ENCODE measurements at places on chromosomes 3 and 15.

GRCh38 chr15:90845201-90845949 is 23.0 kb upstream of the FURIN start:
- no peak for DNase-seq

DNA sequence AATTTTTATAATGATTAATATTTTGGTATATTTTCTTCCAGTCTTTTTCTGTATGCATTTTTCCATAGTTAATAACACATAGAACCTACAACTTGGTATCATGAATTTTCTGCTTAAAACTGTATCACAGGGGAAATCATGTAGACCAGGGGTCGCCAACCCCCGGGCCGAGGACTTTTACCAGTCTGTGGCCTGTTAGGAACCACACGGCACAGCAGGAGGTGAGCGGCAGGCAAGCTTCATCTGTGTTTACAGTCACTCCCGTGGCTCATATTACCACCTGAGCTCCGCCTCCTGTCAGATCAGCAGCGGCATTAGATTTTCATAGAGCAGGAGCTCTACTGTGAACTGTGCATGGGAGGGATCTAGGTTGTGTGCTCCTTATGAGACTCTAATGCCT is 54.7 kb downstream of the RPL22L1 start:
- DNase-seq, result no peak

GRCh38 chr3:46381625-46382024 is 10.9 kb downstream of the CCR5 start:
- DNase-seq, result no peak

DNA sequence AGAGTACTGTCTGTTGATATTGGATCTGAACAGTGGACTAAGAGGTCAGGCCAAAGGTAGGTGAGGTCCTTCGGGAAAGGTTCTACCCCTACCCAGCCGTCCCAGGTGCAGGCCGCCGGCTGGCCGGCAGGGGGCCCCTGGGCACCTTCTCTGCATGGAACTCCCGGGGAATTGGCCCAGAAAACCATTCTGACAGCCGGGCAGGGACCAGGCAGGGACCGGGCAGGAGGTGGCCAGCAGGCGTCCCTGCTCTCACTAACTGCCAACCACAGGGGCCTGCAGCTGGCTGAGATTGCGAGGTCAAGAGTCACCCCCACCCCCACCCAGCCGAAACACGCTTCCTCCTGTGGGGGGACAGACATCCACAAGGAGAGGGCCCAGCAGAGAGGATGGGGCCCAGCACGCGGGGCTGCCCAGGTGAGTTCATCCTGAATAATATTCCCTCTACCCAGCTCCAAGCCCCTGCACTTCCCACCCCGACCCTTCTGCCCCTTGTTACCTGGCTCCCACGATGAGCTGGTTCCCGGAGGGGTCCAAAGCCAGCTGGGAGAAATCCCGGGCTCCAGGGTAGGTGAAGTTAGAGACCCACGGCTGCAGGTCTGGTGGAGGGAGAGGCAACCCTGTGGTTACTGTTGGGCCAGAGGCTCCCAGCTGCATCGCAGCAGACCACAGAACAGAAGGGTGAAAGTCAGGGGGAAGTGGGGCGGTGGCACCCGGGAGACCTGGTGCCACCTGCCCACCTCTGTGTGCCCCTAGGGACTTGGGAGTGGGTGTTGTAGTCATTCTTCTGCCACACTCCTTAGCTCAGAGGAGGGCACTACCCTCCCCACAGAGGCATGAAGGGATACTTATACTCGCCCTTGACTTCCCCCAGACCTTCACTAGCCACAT is 84.4 kb downstream of the SEMA5B start:
- peak; percentile 95 for DNase-seq

DNA sequence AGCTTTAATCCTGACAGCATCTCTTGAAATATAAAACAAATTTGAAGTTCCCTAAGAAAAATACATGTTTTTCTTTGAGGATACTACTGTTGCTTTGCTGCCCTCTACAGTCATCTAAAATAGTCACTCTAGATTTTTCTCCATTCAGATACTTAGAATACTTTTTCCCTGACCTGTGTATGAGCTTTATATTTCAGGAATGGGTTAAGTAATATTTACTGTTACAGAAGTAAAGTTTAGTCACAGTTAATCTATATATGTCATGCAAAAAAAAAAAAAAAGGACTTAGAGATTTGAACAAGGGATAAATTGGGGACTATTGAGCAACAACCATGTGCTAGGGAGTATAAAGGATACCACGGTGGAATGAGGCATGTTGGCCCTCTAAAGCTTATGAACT is 8.8 kb downstream of the NECTIN3 start:
- no peak for DNase-seq

- DNase-seq, result no peak
These were observed 302.2 kb upstream of the CNTN3 start for GRCh38 chr3:74916696-74917095.

DNA sequence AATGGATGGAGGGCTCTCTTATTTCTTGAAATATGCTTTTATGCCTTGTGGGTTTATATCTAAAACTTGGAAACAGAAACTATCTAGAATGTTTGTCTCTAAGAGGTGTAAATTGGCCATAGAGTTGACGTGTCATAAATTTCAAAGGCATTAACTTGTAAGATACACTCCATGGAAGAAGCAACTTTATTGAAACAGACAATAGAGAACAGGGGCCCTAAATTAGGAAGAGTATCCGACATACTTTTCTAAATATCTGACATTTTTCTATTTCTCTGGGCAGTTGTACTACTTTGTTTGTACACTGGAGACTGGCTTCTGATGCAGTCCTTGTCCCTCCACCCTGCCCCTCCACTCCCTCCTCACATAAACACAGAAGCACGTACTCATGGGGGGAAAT is 50.0 kb downstream of the MEIS2 start:
- no peak for DNase-seq

DNA sequence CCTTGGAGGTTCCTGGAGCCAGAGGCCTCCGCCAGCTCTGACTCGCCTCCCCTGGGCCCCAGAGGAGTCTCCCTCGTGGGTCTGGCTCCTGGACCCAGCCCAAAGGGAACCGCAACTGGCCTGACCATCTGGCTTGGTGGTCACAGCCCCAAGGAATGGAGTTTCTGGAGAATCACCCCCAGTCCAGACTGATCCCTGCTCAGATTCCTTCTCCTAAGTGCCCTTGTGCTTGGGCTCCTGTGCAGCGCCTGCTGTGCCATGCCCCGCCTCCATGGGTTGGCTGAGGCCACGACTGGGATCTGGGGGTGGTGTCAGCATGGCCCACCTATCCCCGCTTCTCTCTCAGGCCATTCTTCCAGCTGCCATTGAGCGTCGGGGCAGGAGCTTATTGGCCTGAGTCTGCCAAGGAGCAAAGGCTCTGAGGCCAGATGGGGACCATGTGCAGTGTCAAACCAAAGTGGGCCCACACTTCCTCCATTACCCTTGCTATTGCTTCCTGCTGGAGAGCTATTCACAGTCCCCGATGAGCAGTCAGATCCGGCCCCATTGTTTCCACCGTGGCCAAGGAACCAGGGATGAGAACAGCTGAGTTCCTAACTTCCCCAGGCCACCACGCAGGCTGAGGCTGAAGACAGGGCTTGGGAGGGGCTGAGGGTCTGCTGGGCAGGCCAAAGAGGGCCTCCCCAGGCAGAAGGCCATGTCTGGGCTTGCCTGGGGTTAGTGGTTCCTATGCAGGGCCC is 19.0 kb downstream of the CSPG4 start:
- peak; percentile 61 for DNase-seq

DNA sequence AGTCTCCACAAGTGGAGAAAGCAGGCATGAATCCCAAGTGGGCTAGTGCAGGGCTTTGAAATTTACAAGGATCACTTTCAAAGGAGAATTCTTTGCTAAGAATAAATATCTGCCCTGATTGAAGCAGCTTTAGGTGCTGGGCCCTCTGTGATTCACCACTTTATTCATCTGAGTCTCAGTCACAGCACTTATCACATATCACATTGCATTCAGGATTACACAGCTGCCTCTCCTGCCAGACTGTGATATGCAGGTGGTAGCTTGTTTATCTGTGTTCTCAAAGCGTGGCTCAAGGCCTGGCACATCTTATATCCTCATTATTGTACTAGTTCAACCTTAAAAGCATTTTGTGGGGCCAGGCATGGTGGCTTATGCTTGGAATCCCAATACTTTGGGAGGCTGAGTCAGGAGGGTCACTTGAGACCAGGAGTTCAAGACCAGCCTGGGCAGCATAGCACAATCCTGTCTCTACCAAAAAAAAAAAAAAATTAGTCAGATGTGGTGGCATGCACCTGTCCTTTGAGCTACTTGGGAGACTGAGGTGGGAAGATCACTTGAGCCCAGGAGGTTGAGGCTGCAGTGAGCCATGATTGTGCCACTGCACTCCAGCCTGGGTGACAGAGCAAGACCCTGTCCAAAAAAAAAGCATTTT is 156.9 kb upstream of the EIF1B start:
- DNase-seq, result no peak

DNA sequence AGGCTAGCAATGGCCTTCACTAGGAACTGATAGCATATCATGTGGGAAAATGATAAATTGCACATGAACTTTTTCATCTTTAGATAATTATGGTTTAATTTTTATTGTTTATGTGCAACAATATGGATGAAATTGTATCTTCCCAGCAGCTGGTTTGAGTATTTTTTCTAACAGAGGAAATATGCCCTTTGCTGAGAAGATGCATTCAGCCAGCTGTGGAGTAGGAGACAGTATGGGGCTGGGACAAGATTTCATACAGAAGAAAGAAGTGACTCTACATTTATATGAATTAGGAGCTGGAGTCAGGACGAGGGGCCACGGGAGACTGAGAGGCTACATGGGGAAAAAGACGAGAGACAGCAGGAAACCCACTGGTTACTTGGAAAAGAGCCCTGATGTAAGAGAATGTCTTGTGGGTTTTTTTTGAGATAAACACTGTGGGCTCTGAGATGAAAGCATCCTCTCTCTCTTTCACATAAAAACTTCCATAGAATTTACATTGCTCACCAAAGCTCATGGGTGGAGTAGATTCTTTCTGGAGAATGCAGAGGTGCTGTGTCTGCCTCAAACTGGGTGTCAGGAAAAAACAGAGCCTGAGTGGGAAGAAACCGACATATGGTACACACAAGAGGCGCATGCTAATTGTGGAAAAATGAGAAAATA is 115.2 kb upstream of the PDZRN3 start:
- DNase-seq, result no peak

GRCh38 chr3:69370901-69371301 is 15.0 kb downstream of the FRMD4B start:
- no peak for DNase-seq

- no peak for DNase-seq
These were observed 746 bp upstream of the CD80 start for GRCh38 chr3:119560160-119560559.

- no peak for DNase-seq
These were observed 63.8 kb upstream of the XCR1 start for GRCh38 chr3:46091046-46091445.

DNA sequence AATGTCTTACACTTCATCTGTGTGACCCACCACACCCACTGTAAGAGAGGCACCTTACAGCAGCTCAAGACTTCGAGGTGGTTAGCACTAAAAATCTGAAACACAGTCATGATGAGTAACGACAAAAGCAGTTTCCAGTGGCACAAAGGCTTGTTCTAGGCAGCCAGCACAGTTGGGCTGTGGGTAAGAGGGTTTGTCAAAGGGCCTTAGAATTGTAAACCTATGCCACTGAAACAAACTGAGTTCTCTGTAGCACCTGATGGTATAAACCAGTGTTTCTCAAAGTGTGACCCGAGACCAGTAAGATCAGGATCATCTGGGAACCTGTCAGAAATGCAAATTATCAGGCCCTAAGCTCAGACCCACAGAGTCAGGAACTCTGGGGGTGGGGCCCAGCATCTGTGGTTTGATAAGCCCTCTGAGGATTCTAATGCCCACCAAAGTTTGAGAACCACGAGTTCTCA is 36.5 kb downstream of the DAPK2 start:
- DNase-seq, result no peak

DNA sequence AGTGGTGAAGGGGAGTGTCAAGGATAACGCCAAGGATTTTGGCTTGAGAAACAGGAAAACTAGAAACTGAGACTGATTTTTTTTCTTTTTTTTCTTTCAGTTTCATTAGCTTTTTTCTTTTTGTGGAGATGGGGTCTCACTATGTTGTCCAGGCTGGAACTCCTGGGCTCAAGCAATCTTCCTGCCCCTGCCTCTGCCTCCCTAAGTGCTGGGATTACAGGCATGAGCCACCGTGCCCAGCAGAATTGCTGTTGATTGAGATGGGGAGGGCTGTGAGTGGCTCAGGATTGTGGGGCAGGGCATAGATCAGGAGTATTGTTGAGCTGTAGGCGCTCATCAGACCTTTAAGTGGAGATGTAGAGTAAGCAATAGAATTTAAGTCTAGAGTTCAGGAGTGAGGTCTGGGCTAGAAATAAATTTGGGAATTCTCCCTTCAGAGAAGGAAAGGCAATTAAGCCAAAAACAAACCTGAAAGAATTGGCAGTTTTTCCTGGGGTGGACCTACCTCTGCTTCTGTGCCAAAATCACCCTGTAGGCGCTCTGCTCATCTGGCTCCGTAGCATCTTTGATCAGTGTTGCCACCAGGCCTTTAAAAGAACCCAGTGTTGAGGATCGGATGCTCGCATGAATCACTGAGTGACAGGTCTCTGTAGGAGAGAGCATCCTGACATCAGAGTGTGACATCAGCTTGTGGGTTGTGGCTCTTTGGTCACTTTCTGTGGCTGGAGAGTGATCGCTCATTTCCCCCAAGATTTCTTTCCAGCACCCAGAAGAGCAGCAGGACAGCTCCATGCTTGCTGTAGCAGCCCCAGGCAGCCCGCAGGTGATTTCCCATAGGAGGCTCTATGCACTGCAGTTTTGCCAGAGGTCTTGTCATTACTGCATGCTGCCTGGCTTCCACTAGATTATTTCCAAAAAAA is 15.8 kb downstream of the ABHD17C start:
- no peak for DNase-seq

GRCh38 chr3:52463416-52463815 is 8.0 kb downstream of the NISCH start:
- DNase-seq, result no peak

All from endothelial cell (in vitro differentiated cells).